ENCODE measurements at places on chromosomes 2 and 18.

DNA sequence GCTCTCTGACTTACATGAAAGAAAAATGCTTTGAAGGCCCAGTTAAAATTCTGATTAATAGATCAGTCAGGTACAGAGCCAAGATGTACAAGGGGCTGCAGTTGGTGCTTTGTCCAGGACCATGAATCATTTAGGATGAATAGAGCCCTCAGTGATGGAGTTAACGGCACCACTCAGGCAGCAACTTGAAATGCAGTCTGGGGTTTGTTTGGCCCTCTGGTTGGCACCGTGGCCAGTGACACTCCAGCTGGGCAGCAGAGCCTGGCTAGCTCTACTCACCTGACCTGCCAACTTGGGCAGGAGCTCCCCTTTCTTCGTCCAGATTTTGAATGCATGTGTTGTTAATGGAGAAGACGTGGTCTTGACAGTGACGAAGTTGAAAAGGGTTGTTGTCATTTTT is 493.0 kb upstream of the ACVR2A start:
- DNase-seq = no peak

DNA sequence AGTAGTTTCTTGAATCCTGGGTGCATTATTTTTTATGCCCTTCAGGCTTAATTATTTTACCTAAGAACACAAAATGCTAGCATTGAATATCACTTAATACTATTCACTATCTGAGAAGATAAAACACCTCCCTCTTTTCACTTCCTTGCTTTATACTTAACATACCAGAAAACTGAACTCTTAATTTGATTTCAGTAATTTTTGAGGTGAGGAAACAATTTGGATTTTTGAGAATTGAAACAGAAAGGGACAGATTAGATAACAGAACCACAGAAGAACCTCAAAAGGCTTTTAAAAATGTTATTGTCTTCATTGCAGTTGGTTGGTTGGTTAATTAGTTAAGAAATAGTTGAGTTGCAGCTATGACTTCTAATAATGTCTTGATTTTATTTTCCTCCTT is 69.5 kb downstream of the GPD2 start:
- no peak for DNase-seq

- no peak for DNase-seq
Observed at GRCh38 chr2:17362956-17363355, 155.3 kb downstream of the RAD51AP2 start.

DNA sequence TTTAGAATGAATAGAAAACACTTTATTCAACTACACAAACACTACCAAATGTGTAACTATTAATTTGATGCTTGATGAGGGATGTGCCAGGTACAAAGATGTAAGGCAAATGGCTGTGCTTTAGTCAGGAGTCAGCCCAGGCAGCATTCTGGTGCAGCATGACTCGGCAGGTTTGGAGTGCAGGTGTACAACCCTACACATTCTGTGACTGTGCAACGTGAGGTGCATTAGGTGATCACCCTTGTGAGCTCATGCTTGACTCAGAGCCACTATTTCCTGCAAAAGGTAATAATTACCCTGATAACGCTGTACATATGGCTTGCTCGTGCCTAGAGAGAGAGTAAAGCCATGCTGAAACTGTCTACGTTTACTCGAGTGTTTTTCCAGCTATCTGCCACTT is 288.7 kb upstream of the DSEL start:
- DNase-seq = no peak

DNA sequence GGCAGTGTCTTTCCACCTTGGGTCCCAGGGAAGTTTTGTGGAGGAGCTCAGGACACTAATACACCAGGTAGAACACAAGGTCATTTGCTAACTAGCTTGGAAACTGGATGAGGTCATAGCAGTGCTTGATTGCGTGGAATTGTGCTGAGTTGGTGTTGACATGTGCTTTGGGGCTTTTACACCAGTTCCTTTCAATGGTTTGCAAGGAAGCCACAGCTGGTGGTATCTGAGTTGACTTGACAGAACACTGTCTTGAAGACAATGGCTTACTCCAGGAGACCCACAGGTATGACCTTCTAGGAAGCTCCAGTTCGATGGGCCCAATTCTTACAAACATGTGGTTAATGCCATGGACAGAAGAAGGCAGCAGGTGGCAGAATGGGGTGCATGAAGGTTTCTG is 5.9 kb downstream of the CTLA4 start:
- no peak for DNase-seq

DNA sequence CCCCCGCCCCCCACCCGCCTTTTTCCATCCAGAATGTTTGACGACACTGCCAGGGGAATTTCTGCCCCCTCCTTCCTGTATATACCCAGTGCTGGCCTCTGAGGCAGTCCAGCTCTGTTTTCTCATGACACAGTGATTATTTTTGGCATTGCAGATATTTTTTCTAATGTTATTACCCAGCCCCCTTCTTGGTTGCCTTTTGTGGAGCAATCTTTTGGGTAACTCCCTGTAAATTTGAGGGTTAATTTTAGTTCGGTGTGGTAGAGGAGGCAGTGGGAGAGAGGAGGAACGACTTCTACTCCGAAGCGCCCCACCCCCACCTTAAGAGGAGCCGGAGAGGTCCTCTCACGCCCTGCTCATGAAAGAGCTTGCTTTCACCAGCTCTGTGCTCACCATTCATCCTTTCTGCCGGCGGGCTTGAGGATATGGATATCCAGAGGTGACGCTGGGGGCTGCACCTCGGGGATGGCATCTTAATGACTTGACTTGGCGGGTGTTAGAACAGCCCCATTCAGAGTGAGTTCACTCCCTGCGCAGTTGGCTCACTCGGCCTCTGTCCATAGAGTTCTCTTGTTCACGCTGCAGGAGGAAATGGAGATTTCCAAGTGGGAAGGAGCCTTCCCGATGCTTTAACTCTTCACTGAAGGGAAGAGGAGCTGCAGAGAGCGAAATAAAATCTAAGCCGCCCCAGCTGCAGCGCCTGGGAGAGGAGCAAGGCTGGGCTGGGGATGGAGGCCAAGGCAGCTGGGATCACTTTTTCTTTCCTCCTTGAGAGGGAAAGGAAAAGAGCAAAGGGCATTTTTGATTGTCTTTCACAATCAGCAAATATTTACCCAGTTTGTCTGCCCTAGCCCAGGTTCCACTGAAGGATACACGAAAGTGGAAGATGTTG is 38.4 kb downstream of the EPAS1 start:
- DNase-seq = no peak

DNA sequence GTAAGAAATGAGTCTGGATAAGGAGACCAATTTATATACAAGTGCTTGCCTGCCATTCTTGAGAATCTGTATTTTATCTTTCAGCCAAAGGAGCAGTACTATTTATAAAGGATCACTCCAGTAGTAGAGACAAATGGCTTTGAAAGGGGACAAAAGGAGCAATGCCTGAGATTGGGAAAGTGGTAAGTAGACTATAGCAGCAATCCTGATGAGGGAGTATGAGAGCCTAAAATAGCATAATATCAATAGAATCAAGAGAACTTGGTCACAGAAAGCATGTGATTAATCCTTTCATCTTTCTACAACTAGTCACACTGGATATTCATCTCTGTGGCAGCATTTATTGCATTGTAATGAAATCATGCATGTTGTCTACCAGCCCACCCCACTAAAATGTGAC is 20.2 kb downstream of the NRXN1 start:
- DNase-seq = no peak

- DNase-seq = no peak
Observed at GRCh38 chr2:71453404-71454220, at the start of gene DYSF. Gene DYSF, plus strand, starts transcription at chr2:71453561.

GRCh38 chr18:48863432-48864065 is 87.2 kb downstream of the SMAD7 start:
- no peak for DNase-seq

GRCh38 chr2:170077830-170078569 is 99.9 kb upstream of the MYO3B start:
- DNase-seq = no peak

DNA sequence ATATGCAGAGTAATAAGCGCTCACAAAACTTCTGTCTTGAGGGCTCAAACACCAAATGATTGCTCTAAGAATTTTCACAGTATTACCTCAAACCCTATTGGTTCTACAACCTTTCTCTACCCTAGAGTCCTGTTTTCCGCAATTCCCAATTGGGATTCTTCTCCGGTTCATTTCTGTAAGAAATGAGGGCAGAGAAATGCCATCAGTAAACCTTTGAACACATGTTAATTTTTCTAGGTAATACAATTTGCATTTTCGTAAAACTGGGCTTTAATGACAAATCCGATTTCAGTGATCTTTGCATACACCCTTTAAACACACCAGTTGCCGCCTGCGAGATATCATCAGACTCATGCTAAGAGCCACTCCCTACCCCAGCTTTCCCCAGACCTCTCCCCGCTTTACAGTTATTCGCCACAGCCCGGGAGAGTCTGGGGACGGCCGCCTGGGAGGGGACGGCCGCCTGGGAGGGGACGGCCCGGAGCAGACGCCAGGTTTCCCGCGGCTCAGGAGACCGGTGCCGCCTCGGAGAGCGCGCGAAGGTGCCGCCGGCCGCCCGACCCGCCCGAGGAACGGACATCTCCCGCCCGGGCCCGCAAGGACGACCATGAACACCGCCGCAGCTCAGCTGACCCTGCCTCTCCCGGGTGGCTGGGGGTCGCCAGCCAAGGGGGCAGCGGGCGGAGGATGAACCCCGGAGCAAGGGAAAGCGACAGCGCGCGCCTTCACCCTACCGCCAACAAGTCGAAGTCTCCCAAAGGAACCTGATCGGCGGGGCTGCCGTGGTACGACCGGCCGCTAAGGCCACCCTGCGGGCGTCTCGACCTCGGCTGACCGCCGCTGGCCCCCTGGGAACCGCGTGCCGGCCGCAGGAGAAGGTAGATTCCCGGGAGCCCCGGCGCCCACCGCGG is 463 bp downstream of the SMC6 start:
- peak; percentile 11 for DNase-seq

DNA sequence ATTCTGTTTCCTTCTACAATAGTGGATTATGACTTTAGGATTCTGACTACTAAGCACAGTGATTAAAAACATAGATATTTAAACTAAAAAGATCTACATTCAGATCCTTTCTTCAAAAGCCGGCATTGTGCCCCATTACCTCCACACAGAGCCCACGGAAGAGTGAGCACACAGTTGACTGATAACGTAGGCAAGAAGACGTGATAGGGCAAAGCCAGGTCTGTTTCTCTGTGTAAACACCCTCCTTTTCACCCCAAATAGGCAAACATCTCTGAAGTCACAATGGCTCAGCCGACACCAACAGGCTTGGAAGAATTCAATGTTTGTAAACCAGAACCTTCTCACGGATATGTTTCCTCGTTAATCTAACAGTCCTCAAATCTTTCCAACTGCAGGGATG is 302.9 kb downstream of the CMPK2 start:
- no peak for DNase-seq

DNA sequence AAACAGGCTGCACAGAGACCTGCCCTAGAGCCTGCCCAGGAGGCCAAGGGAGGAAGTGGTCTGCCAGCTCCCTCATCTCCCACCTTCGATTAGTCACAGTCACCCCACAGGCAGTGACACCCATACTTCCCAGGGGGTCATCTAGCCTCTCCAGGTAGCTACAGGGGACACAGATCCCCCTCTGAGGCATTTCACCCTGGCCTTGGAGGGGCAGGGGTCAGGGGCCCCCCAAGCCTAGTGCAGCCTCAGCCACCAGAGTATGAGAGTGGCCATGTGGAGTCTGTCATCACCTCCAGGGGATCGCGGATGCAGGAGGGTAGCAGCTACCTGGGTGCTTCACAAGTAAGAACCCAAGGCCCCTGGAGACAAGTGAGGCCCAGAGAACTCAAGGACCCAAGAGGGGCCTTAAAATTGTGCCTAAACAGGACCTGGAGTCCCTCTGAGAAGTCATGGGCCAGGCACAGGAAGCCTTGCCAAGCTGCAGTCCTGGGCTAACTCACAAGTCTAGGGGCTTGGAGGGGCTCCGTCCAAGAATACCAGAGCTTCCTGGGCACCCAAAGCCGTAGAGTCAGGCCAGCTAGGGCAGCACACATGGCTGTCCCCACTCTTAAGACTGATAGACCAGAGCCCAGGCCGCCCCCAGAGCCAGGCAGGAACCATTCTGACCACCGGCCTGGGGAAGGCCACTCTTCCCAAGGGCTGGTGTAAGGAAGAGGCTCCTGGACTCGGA is 354.3 kb upstream of the ID2 start:
- no peak for DNase-seq

DNA sequence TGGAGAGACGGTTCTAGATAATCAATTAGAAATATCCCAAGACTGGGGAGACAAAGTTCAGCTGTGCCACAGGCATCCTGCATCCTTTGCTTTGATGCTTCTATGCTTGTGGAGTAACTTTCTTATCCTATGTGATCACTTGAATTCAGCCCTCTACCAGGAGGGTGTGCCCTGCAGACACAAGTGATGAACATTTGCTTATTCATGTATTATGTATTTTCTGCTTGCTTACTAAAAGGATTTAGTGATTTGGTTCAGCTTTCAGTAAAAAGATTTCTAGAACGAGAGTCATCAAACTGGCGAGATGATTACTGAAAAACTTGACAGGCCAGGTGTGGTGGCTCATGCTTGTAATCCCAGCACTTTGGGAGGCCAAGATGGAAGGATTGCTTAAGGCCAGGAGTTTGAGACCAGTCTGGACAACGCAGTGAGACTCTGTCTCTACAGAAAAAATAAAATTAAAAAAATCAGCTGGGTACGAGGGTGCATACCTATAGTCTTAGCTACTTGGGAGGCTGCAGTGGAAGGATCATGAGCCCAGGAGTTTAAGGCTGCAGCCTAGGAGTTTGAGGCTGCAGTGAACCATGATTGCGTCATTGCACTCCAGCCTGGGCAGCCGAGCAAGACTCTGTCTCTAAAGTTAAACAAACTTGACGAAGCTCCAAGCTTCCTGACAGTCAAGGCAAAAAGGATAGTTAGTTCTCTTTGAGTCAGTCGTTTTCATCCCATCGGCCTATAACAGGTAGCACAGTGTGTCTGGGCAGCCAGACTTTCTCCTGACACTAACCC is 13.3 kb downstream of the HK2 start:
- DNase-seq = no peak

DNA sequence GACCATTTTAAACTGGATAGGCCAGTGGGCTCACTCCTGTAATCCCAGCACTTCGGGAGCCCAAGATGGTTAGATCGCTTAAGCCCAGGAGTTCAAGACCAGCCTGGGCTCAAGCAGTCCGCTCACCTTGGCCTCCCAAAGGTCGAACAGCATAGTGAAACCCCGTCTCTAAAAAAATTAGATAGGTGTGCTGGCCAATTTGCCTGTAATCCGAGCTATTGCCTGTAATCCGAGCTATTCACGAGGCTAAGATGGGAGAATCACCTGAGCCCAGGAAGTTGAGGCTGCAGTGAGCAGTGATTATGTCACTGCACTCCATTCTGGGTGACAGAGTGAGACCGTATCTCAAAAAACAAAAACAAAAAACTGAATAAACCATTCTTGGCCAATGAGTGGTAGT is 52.6 kb upstream of the EMILIN2 start:
- no peak for DNase-seq

Measured in stimulated activated CD4-positive, alpha-beta T cell treated with anti-CD3 and anti-CD28 coated beads, Interleukin-2, amount 100 ng/mL, for 4 hours (primary cell).